ENCODE measurements at places on chromosomes 3 and 15.

GRCh38 chr15:96774216-96774615 is 443.7 kb downstream of the NR2F2 start:
- no peak for DNase-seq

GRCh38 chr3:186258968-186259367 is 103.1 kb downstream of the DGKG start:
- no peak for DNase-seq

GRCh38 chr3:133394561-133395311 is 5.1 kb upstream of the BFSP2 start:
- no peak for DNase-seq

GRCh38 chr15:84942456-84942855 is 39.2 kb upstream of the PDE8A start:
- DNase-seq = no peak

DNA sequence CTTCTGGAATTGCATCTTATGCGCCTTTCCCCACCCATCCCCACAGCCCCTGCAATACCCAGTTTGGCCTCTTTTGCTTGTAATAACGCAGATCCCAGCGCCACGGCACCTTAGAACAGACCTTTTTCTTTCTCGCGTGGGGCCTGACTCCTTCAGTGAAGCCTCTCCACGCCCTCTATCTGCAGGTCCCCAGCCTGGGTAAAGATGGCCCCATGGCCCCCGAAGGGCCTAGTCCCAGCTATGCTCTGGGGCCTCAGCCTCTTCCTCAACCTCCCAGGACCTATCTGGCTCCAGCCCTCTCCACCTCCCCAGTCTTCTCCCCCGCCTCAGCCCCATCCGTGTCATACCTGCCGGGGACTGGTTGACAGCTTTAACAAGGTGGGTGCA is 594 bp downstream of the CRELD1 start:
- DNase-seq = no peak

DNA sequence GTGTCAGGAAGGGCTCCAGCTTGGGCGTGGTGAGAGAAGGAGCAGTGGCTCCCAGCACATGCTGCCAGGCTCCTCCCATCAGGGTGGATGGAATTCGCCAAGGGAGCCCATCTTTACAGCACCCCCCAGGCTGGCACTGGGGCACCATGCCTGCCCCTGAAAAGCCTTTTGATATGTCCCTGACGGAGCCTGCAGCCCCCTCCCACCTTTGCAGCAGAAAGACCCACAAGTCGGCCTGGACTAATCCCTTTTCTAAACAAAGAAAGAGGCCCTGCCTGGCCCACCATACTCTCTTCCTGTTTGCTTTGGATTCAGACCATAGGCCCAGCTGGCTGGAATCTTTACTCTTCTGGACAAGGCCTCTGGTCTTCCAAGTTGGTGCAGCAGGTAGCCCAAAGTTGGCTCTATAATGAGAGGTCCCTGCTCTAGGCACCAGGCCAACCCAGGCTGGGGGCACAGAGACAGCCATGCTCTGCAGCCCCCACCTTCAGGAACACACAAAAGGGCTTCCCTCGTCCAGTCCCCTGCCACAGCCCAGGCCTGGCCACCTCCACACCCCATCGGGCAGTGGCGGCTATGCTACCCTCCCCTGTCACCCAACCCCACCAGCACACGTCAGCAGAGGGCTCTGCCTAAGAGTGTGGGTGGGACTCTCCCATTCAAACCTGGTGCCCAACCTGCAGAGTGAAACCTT is 5.4 kb downstream of the ANPEP start:
- DNase-seq = no peak

DNA sequence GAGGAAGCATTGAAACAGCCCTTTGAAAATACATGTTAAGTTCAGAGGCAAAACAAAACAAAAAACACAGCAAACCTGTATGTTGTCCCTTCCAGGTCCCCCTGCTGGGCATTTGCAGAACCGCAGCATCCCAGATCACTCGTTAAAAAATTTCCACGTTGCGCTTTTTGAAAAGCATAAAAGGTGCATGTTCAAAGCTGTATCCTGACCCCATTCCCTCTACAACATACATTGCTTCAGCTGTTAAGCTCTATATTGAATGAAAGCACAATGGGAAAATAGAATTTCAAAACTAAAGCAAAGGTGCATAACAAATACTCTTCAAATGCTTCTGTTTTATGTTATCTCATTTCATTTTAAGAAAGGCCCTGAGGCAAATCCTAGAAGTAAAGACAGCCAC is 328.3 kb downstream of the THSD4 start:
- no peak for DNase-seq

DNA sequence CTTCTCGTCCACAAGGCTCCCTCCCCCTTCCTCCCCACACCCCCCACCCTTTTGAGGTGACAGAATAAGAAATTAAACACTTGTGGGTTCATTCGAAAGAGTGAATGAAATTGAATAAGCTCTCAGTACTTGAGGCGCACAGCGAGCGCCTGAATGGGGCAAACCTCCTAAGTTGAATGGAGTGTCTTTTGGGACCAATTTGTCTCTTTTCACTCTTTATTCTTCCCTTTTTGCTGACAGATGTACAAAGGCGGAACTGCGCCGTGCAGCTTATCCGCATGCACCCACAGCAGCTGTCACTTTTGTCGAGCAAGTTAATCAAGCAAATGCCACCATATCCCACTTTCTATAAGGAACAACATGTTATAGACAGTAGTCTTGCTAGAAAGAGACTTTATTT is 47.9 kb upstream of the FEZF2 start:
- no peak for DNase-seq

DNA sequence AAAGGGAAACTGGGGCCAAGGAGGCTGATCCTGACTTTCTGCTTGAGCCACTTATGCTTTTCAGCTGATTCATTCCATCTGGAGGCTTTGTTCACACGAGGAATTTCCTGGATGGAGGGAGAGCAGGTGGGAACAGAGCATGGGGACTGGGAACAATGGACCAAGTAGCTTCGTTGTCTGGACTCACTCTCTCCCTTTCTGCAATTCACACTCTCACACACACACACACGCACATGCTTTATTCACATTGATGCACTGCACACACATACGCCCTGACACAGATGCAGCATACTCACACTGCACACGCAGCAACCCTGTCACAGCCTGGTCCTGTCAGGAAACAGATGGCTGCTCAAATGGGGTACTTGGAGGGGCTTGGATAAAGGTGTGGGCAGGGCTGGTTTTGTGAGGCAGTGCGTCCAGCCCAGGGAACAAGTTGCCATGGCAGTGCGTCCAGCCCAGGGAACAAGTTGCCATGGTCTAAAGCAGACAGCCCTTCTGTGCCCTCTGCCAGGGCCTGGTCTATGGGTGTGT is 19.8 kb upstream of the CHCHD6 start:
- DNase-seq = peak; percentile 86

Data from esophagus muscularis mucosa (tissue), 4 donors.